ENCODE measurements at places on chromosomes 5 and 9.
A peak's percentile ranks its signal among the peaks of the same experiment; 100 is the strongest.

DNA sequence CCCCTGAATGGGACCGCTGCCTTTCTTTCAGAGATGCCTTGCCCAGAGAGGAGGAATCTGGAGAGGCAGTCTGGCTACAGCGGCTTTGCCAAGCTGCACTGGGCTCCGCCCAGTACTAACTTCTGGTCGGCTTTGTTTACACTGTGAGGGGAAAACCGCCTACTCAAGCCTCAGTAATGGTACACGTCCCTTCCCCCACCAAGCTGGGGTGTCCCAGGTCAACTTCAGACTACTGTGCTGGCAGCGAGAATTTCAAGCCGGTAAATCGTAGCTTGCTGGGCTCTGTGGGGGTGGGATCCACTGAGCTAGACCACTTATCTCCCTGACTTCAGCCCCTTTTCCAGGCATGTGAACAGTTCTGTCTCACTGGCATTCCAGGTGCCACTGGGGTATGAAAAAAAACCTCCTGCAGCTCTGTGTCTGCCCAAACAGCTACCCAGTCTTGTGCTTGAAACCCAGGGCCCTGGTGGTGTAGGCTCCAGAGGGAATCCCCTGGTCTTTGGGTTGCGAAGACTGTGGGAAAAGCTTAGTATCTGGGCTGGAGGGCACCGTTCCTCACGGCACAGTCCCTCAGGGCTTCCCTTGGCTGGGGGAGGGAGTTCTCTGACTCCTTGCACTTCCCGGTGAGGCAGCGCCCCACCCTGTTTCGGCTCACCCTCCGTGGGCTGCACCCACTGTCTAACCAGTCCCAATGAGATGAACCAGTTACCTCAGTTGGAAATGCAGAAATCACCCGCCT is 171.2 kb downstream of the CWC27 start:
- DNase-seq: no peak

DNA sequence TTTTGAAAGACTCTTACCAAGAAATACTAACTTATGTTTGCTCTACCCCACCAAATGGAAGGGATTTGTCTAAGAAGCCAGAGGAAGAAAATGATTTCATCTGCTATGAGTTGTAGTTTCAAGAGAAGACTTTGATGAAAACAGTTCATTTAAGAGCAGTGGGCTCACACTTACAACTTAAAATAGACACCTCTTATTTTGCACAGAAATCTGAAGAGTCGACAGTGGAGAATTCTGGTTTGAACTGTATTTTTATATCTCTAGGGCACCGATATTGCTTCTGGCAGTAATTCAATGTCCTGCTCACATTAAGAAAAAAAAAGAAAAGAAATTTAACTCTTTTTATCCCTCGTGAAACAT is 1.9 kb upstream of the DAB2 start:
- DNase-seq: no peak

DNA sequence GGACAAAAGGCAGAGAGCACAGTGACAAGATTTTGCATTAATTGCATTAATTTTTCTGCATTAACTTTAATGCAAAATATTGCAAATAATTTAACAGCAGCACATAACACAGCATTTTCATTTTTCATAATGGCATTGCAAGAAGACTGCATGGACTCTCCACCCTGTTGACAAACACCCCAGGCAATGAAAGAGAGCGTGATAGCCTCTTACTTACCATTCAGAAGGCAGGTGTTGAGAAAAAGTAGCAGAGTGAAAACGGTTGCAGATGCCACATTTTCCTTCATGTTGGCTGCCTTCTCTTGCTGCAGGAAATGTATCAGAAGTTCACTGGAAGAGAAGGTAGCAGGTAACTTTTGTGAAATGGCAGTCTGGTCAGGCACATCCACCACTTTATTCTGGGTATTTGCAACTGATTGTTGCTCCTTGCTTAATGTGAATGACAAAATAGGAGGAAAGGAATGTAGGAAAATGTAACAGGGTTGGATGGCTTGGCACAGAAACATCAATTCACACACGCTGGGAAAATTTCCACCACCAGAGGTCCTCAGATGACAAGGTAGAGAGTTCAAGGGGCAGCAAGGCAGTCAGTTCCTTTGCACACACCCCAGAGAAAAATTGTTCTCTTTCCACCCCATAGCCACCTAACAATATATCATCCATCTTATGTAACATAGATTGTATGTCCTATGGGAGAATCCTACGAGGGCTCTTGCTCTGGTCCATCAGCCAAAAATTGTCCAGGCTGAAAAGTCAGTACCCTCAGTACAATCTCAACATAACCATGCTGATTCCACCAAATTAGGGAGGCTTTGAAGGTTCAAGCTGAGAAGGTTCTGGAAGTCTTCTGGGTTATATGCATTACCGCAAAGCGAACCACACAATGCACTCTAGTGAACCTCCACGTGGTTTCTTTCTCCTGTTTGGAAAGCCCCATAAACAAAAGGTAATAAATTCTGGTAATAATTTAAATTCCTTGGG is 41.9 kb upstream of the AGXT2 start:
- DNase-seq: peak; percentile 1

DNA sequence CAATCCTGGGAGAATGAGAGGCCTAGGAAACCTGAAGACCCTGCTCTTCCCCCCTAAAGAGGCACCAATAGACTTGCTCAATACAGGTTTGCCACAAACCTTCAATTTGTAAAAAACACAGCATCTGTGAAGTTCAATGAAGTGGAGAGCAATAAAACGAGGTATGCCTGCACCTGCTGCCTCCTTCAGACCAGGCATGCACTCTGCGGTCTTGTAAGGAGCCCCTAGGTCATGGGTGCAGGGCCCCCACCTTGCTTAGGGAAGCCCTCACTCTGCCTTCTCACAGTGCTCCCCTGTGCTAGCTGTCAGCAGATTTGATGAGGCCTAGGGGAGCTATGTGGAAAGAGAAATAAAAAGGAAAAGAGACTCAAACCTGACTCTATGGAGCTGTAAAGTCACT is 72.1 kb upstream of the GALNT10 start:
- DNase-seq: no peak

DNA sequence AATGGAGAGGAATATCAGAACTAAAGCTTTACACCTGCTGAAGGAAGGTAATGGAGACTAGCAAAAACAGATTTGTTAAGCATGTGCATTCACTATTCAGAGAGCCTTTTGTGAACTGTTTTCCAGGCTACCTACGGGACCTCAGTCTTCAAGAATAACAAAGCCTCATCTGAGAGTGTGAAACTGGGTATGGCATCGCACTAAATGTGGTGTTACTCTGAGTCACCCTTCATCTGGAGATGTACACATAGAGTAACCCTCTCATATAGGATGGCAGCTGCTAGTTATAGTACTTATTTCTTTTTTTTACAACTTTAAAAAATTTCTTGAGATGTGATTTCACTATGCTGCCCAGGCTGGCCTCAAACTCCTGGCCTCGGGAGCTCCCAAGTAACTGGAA is 306.8 kb downstream of the ZNF608 start:
- DNase-seq: no peak

DNA sequence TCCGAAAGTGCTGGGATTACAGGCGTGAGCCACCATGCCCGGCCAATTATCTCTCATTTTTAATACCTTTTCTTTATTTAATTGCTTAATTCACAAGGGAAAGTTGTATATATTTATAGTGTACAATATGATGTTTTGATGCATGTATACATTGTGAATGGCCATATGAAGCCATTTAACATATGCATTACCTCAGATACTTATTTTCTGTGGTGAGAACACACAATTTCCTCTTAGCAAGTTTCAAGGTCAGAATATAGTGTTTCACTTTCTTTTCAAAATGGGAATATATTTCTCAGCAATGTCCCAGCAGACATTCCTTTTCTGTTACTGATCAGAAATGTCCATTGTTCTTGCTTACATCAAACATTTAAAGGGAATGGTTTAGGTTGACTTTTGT is 1596.3 kb downstream of the MAT2B start:
- no peak for DNase-seq

DNA sequence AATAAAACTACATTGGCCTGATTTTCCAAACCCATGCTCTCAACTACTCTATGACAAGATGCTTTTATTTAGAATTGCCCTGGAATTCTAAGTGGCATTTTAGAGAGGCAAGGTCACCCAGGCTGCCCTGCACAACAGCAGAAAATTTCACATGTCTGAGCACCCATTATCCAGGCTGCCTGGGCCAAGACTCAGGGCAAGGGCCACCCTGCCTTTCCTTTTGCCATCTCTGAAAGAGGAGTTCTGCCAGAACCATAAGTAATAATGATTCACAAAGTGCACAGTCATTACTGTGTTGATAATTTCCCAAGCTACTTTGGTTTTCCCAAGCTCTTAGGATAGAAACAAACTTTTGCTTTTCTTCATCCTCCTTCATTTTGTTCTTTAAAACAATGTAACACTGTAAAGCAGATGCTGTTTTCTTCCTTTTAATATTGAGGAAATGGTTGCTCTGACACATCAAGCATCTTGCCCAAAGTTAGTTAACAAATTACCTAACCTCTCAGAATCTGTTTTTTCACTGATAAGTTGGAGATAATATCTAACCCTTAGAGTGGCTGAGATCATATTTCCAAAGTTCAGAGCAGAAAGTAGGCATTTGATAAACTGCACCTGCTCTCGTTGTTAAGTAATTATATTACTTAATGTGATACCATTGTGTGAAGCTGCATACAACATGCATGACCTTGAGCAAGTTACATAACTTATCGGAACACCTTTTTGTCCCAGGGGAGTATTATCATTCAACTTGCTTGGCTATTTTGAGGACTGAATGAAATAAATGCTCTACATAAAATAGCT is 325.6 kb downstream of the PRELID2 start:
- DNase-seq: no peak

- no peak for DNase-seq
Observed at GRCh38 chr5:59745415-59745863, 148.1 kb downstream of the PDE4D start.

GRCh38 chr5:179880066-179880650 is 21.5 kb upstream of the MRNIP start:
- no peak for DNase-seq

DNA sequence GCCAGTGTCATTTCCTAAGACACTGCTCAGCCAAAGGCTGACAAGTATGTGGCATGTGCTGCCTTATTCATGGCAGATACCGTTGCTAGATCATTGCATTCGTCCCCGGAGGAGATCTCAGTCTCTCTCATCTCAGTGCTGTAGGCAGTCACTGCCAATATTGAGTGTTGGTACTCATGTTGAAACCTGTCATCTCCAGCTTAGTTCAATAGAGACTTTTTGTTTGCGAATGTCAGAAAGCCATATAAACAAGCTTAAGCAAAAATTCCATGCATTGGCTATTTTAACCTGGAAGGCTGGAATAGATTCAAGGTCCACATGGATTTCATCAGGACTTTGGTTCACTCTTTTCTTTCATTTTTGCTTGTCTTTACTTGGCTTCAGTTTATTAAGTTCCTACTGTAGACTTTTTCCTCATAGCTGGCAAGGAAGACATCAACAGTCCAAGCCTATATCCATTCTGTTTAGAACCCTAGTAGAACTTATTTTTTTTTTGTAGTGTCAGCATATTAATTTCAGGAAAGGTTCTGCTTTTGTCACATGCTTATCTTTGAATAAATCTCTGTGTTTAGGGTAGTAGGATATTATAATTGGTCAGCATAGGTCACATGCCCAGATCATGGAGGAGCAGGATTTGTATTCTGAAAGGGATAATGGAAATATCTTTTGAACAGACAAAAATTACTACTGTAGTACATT is 66.8 kb downstream of the FCHO2 start:
- DNase-seq: no peak

DNA sequence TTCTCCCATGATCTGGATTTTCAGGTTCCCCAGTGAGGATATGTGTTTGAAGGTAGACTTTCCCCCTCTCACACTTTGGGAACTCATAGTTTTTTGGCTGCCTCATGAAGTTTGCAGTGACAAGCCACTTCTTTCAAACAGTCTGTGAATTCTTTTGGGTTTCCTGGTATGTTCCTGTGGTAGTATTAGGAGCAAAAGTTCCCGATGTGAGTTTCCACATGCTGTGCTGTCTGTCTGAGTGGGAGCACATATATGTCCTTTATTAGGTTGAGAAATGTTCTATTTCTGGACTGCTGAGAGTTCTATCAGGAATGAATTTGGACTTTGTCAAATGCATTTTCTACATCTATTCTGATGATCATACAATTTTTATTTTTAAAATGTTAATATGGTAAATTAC is 273.2 kb upstream of the TARS1 start:
- no peak for DNase-seq

DNA sequence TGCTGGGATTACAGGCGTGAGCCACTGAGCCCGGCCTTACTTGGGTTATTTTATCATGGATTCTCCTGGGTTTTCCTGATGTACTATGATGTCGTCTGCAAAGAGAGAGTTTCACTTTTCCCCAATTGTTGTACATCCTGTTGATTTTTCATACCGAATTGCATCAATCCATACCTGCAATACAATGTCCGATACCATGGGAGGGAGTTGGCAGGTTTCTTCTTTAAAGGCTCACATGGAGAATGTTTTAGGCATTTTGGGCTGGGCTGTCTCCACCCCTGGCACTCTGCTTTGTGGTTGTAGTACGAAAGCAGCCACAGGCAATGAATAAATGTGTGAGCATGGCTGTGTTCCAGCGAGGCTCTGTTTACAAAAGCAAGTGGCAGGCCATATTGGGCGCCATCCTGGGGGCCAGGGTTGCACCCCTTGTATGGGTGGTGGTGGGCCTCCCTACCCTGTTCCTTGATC is 35.1 kb upstream of the EXOC3 start:
- DNase-seq: no peak

- DNase-seq: no peak
Observed at GRCh38 chr9:97854696-97855485, 1.9 kb downstream of the FOXE1 start.

DNA sequence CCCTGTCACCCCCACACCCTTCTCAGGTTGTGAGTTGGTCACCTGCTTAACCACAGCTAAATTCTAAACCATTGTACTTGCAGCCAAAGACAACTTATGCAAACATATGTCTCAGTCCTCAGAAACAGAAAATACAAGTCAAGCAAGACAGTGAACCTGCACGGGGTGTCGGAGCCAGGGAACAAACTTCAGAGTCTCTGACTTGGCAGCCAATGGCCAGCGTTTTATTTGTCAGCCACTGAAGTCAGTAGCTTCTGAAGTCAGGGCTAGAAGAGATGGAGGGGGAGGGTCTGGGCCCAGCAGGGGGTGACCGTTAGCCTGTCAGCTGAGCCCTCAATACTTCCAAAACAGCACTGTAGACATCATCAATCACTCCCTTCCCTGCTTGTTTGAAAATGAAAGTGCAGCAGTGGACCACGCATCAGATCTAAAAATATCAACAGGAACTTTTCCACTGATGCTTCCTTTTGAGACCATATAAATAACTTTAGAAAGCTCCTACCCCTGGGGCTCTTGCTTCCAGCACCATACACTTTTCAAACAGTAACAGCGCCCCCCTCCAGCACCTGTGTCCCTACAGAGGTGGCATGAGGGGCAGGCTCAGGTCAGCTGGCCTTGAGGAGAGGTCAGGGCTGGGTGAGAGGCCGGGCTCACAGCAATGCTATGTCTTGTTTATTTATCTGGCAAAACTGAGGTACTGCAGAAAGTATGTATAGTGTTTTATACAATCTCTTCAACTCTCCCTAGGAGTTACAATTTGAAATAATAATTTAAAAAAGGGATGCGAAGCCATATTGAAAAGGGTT is 142.5 kb downstream of the ACER2 start:
- DNase-seq: no peak

- DNase-seq: no peak
Observed at GRCh38 chr5:149723374-149723773, 6.7 kb upstream of the PPARGC1B start.

- no peak for DNase-seq
Observed at GRCh38 chr5:111935835-111936234, 178.8 kb upstream of the NREP start.

Data from stimulated activated CD8-positive, alpha-beta memory T cell treated with anti-CD3 and anti-CD28 coated beads, Interleukin-15, amount 100 ng/mL, for 48 hours (primary cell).